Neural progenitor cell (in vitro differentiated cells): ENCODE measurements at places on chromosomes 4 and X.

- peak; percentile 64 for DNase-seq
Measured at GRCh38 chr4:98939892-98940298, 11.0 kb upstream of the EIF4E start.

GRCh38 chrX:22351966-22352365 lies 79.3 kb downstream of the CBLL2 start:
- DNase-seq, result no peak

DNA sequence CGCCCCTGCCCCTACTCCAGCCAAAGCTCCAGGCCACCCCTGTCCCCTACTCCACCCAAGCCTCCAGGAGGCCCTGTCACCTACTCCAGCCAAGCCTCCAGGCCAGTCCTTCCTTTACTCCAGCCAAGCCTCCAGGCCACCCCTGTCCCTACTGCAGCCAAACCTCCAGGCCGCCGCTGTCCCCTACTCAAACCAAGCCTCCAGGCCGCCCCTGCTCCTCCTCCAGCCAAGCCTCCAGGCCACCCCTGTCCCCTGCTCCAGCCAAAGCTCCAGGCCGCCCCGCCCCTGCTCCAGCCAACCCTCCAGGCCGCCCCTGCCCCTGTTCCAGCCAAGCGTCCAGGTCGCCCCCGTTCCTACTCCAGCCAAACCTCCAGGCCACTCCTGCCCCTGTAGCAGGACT lies 5.1 kb upstream of the ASMT start:
- DNase-seq, result no peak

DNA sequence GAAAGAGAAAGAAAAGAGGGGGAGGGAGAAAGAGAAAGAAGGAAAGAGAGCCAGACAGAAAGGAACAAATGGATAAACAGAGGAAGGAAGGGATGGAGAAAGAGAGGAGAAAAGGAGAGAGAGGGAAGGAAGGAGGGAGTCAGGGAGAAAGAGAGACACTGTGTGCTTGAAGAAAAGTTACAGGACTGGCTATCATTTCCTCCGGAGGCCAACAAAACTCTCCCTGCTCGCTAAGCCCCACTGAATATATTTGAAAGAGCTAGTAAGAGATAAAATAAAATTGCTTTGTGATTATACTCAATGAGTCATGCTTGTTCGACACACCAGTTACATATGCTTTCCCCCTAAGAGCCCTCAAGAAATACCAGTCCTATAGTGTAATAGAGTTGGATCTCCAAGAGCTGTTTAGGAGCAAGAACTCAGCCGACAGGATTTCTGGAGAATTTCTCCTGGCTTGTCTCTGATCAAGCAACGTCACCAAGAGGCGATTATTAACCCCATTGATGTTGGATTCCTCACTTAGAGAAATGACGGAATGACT lies 102.2 kb downstream of the MXRA5 start:
- no peak for DNase-seq

GRCh38 chr4:133188433-133189146 lies 39.5 kb downstream of the PCDH10 start:
- DNase-seq, result no peak

DNA sequence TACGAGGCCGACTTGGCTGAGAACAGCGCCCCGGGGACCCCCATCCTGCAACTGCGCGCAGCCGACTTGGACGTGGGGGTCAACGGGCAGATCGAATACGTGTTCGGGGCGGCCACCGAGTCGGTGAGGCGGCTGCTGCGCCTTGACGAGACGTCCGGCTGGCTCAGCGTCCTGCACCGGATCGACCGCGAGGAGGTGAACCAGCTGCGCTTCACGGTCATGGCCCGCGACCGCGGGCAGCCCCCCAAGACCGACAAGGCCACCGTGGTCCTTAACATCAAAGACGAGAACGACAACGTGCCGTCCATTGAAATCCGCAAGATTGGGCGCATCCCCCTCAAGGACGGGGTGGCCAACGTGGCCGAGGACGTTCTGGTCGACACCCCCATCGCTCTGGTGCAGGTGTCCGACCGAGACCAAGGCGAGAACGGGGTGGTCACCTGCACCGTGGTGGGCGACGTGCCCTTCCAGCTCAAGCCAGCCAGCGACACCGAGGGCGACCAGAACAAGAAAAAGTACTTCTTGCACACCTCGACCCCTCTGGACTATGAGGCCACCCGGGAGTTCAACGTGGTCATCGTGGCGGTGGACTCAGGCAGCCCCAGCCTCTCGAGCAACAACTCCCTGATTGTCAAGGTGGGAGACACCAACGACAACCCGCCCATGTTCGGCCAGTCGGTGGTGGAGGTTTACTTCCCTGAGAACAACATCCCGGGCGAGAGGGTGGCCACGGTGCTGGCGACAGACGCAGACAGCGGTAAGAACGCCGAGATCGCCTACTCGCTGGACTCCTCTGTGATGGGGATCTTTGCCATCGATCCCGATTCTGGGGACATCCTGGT lies 2.4 kb downstream of the PCDH7 start:
- DNase-seq, result peak; percentile 41

GRCh38 chr4:138035781-138036258 lies 206.3 kb downstream of the SLC7A11 start:
- DNase-seq, result peak; percentile 71

GRCh38 chr4:182969651-182970279 lies 52.6 kb upstream of the DCTD start:
- no peak for DNase-seq

DNA sequence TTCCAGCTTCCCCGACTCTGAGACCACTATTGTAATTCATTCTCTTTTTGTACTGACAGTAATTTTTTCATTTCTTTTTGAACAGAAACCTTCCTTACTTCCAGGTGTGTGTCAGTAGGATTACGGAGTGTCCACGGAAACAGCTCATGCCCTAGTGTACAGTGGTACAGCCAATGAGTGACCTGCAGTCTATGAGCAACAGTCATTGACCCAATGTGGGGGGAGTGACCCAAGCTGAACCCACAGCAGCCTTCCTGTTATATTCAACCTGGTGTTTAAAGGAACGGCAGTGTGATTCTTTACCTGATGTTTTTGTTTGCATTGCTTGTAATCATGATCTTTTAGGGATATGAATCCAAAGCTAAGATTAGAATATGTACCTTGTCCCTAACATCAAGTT lies 1.2 kb downstream of the H2BW2 start:
- no peak for DNase-seq

GRCh38 chr4:183766140-183766539 lies 107.0 kb downstream of the TRAPPC11 start:
- DNase-seq, result no peak

- no peak for DNase-seq
Measured at GRCh38 chrX:70062961-70063550, 799 bp downstream of the OTUD6A start.

GRCh38 chr4:182367153-182367552 lies 124.0 kb downstream of the TENM3 start:
- DNase-seq, result no peak

DNA sequence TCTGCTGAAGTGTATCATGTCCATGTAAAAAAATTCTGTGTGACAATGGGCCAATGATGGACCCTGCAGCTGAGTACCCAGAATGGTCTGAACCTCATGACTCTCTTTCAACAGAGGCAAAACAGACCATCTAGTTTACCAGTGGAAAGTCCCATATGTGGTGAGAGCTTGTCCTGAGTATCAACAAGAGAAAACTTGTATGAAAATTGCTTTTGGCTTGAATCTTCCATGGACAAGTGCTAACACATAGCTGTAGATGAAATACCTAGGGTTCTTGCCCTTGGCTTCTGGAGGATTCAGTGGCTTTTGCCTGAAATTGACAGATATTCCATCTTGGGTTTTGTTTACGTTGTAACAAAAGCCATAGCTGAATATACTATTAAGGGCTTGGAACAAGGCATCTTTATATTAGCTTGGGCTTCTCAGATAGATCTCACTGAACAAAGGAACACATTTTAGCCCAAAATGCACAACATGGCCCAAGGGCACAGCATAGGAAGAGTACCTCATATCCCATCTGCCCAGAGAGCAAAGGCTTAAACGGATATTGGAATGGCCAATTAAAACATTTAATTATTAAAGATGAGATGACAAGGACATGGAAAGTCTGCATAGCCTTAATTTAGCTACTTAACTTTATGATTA lies 128.5 kb upstream of the HPGD start:
- DNase-seq, result no peak

GRCh38 chr4:83629945-83630721 lies 94.2 kb downstream of the GPAT3 start:
- no peak for DNase-seq

DNA sequence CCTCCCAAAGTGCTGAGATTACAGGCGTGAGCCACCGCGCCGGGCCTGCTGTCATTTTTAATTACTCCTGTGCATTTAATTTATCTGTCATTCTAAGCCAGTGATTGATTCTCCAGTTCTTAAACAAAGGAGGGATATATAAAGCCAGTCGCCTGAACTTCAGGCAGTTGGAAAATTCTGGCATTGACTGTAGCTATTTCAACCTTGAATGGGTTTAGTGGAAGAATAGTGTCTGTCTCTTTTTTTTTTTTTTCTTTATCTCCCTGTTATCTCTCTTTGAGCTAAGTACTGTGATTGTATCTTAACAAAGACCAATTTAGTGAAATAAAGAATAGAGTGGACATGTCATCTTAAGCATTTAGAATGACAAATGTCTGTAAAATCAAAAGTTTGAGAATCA lies 11.0 kb downstream of the NEIL3 start:
- no peak for DNase-seq

- DNase-seq, result no peak
Measured at GRCh38 chr4:150479657-150480056, 102.3 kb upstream of the MAB21L2 start.

DNA sequence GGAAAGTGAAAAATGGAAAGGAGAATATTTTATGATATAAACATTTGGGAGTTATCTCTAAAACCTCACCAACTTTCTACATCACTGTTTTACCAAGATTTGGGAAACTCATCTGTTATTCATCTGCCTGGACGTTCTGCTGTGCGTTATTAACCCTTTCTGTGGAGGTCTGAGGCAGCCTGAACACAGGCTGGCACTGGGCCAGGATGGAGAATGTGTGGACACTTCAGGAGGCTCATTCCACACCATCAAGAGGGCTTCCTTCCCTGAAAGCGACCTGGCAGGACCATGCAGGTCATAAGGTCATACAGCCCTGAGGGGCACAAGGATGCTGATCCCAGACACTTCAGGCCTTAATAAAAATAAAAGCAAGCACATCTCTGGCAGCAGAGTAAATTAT lies 31.2 kb upstream of the TMEM184C start:
- DNase-seq, result no peak

- DNase-seq, result peak; percentile 91
Measured at GRCh38 chrX:115690511-115691216, 129.7 kb downstream of the PLS3 start.

- DNase-seq, result no peak
Measured at GRCh38 chr4:102439236-102439614, 61.9 kb upstream of the NFKB1 start.

DNA sequence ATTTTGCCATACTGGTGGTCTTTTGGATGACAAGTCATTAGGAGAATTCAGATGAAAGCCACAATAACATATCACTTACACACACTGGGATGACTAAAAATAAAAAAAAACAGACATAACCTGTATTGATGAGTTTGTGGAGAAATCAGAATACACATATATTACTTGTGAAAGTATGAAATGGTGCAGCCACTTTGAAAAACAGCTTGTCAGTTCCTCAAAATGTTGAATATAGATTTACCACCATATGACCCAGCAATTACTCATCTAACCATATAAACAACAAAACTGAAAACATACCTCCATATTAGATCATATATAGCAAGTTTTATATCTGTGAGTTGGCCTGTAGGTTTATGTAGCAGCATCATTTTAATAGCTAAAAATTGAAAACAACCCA lies 608.7 kb downstream of the TLL1 start:
- DNase-seq, result no peak

GRCh38 chr4:182301736-182302135 lies 58.5 kb downstream of the TENM3 start:
- DNase-seq, result no peak
